ENCODE measurements at places on chromosomes 5 and 9. TPM values are rescaled to one million over a fixed set of nuclear protein-coding genes. Genes with fewer than 3 reads are reported as not detected.

Gene CCNJL
- total RNA-seq = not detected

- DNase-seq = no peak
- H3K4me1 ChIP-seq = no peaks in the 10 kb centered on the region
- no peak overlapping the region for H3K4me3 ChIP-seq
- H3K36me3 ChIP-seq = no peaks in the 10 kb centered on the region
- H3K27ac ChIP-seq = no peak overlapping the region
Observed at GRCh38 chr9:80811003-80811402, 878.3 kb downstream of the TLE1 start.

Gene DEPDC1B
- total RNA-seq = 23.6 TPM

DNA sequence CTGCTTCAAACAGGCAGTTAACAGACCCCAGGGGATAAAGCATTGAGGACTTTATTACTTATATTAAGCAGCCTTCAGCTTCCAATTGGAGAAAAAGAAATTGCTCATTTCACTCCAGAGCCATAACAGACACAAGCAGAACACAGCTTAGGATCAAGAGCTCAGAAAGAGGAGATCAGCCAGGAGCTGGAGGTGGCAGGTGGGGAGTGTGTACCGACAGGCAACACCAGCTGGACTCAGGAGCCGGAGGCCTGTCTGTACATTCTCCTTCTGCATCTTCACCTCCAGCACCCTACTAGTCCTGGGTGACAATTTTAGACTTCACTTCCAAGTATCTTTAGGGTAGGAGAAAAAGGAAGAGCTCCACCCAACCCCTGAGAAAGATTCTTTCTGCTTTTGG is 35.8 kb downstream of the NRG2 start:
- no peak for DNase-seq
- H3K27ac ChIP-seq = no peak overlapping the region
- no peaks in the 10 kb centered on the region for H3K4me1 ChIP-seq

Gene ITK
- 200 TPM for total RNA-seq

Gene PCA3
- not detected for total RNA-seq
